ENCODE measurements at places on chromosomes 5 and 9.

- DNase-seq, result no peak
These were observed 24.8 kb upstream of the LOX start for GRCh38 chr5:122102825-122103224.

DNA sequence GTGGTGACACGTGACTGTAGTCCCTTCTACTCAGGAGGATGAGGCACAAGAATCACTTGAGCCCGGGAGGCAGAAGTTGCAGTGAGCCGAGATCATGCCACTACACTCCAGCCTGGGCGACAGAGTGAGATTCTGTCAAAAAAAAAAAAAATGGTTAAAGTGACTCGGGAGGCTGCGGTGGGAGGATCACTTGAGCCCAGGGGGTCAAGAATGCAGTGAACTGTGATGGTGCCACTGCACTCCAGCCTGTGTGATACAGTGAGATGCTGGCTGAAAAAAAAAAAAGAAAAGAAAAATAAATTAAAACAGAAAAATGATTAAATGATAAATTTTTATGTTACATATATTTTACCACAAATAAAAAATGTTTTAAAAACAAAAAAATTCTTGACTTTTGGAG is 51.9 kb downstream of the KLF4 start:
- DNase-seq, result no peak

- DNase-seq, result no peak
These were observed 191.0 kb upstream of the KIF2A start for GRCh38 chr5:62115014-62115413.

DNA sequence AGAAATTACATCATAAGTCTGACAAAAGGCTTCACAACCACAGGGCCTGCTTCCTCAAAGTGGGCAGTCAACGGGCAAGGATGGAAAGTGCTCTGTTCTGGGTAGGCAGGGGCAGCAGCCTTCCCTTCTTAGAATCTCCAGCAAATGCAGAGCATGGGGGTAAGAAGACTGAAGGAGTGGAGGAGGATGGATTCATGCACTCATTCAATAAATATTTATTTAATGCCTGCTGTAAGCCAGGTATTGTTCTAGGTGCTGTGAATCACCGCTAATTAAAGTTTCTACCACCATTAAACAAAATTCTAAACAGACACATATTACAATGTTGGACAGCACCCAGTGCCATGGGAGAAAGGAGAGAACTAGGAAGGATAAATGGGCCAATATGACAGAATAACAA is 195.6 kb downstream of the ELAVL2 start:
- DNase-seq, result no peak

- DNase-seq, result no peak
These were observed 182.9 kb downstream of the ARHGEF28 start for GRCh38 chr5:73808911-73809310.

DNA sequence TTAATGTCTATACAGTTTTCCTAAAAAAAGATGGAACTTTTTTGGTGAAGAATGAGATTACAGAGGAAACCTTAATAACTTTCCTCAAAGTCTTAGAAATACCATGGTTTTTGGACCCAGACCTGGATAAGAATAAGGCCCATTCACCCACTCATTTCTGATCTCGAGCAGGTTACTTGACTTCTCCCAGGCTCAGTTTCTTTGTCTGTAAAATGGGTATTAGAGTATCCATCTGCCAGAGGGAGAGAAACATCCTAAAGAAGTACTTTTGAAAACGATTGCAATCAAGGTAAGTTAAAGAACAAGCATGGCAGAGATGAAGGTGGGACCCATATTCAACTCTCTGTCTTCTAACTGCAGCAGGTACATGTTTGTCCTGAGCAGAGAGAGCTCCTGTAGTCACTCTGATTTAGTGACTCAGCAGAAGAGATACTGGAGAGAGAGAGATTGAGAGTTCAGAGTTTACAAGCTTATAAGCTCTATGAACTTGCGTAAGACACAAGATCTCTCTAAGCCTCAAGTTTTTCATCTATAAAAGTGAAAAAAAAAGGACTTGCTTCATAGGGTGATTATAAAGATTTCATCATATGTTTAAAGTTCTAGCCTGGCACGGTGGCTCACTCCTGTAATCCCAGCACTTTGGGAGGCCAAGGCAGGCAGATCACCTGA is 379.4 kb upstream of the SGCD start:
- DNase-seq, result no peak

DNA sequence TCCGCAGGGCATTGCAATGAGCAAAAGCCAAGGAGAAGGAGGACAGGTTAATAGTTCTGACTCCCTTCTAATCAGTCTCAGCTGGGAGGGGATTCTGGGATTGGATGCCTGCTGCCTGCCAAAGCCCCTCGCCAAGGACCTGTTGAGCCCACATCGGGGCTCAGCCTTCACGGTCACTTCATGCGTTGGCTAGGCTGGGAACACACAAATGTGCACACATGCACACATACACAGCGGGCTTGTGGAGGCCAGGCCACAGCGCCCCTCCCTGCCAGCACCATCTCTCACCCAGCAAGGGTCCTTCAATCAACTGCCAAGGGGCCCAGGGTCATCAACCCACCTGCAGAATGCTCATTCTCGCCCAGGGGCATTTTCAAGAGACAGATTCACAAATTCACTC is 113.9 kb downstream of the C5orf15 start:
- DNase-seq, result no peak

DNA sequence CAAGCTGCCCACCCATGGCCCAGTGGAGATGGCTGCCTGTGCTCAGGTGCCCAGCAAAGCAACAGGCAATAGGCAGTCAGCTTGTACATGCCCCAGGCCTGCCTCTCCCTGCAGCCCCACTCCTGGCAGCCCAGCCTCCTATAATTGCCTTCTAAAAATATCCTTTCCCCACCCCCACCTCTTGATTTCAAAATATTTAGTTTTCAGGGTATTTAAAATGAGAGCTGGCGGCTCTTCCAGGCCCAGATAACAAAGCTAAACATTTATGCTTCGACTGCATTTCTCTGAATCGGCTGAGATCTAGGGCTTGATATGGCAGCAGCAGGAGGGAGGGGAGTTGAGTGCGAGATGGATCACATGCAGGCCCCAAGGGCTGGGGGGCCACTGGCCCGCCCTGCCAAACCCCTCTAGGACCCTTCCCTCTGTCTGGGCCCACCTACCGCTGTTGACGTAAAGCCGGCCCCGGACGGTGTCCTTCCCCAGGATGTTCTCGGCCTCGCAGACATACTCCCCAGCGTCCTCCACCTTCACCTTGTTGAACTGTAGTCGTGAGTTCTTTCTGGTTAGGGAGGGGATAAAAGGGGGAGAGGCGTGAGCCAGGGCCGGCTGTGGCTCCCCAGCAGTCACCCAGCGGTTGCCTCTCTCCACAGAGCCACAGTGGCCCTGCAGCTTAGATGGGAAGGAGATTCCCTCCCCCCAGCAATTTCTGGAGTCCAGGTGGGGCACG is 85.0 kb downstream of the PSD2 start:
- no peak for DNase-seq

DNA sequence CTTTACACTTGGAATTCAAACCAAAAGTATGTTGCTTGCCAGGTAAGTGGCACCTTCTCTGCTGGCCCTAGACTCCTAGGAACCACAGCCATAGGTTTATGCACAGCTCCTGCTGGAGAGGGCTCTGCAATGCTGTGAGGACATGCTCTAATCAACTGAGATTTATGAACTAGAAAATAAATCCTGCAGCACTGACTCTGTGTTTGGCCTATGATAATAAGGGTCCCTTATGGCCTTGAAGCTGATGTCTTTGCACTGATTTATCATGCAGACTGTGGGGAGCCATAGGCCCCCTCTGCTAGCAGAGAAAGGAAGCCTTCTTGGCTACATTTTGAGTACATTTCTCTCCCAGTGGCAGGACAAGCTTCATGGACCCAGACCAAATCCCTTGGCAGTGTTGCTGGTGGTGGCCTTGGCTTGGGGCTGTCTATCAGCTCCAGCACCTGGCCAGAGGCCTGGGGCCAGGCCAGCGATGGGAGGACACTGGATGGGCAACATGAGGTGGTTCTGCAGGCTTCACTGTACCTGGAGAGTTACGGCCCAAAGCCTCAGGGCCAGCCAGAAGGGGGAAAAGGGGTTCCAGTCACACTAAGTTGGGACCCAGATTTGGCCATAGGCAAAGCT is 178.0 kb downstream of the SEMA6A start:
- DNase-seq, result no peak

DNA sequence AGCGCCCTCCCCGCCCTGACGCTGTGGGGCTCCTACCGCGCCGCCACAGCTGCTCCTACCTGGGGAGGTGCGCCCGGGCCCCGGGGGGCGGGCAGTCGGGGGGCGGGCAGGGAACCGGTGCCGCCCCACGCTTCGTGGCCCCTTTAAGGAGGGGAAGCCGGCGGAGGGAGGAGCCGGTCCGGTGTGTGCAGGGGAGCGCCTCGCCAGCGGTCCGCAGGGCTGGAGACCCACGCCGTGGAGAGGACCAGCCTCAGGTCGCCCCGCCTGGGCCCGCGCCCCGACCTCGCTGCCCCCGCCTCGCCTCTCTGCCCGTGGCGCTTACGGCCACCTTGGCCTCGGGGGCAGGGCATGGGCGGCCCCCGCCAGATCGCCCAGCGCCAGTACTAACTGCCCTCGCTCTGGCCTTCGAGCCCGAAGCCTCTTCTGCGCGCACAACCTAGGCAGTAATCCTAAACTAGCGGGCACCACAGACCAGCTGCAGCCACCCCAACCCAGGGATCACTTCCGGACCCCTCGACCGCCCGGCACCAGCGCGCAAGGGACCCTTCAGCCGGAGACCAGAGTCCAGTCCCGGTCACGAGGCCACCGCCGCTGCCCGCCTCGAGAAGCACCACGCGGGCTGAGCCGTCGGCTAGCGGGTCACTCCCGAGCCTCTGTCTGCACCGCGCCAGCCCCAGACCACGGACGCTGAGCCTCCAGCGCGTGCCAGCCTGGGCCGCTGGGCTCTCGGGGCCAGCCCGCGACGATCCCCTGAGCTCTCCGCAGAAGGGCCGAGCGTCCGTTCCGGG is at the start of gene FOXE1:
Gene FOXE1, plus strand, starts transcription at position 171 of the 788 bp plus-strand sequence. CDS start 689 bp downstream, outside the sequence.
- no peak for DNase-seq

DNA sequence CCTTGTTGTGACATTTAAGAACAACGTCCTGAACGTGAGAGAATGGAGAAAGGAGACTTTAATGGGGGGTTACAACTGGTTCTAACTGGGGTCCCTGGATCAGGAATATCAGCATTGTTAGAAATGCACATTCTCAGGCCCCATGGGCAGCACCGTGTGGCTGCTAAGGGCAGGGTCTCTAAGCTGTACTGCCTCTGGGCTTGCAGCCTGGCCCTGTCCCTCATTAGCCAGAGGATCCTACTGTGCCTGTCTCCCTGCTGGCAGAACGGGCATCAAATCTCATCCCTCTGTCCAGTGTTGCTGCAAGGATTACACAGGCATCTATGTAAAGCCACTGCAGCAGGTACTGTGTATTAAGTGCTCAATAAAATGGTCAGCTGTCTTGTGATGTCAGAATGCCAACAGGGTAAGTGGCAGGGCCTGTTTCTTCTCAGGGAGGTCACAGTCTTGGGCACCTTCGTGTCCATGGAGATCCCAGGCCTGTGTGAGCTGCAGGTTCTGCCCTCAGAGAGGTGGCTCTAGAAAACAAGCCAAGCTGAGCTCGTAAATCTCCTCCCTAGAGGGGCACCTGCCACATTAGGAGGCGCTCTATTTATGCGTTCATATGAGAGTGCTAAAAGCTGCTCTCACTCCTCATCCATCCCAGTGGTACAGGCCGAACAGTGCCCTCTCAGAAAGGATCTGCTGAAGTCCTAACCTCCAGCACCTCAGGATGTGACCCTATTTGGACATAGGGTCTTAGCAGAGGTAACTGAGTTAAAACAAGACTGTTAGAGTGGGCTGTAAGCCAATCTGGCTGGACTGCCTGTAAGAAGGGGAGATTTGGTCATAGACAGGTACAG is 210.5 kb downstream of the GADD45G start:
- DNase-seq, result no peak

GRCh38 chr9:78187763-78188484 is 48.0 kb upstream of the CEP78 start:
- DNase-seq, result no peak

Data from naive thymus-derived CD4-positive, alpha-beta T cell (primary cell).